ENCODE measurements at places on chromosomes 2 and 18.

- no peak for DNase-seq
Observed at GRCh38 chr18:59906203-59906602, 6.4 kb downstream of the PMAIP1 start.

- no peak for DNase-seq
Observed at GRCh38 chr2:64982932-64983331, 6.3 kb upstream of the SLC1A4 start.

DNA sequence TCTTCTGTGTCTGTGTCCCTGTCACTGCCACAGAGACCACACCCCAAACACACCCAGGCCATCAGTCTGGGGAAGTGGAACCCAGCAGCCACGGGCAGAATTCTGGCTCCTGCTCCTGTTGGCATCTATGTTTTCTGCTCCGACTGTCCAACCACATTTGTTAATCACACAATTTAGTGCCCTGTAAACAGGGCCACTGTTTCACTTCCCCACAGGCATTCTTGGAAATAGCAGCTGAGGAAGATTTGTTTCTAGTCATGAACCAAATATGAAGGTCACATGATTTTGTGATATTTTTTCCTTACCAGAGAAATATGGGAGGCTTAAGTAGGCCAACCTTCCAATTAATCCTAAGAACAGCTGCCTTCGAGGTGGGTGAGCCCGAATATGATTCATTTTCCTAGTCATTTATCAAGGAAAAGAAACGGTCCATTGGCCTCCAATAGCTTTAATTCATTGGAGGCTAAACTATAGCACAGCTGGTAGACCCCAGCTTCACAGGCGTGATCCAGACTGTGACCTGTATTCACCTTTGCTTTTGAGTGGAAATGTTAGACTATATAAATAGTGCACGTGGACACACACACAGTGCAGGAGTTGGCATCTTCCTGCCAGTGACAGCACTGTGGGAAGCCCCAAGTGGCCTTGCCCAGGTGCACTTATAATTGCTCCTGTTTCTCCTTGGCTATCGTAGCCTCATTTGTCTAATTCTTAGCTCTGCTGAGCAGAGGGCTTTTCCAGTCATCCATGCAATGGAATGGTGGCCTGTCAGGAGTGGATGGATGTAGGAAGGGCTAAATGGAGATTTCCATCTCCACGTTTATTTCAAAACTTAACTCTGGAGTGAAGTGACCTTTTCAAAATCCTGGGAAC, 267.9 kb downstream of the LPIN1 start:
- no peak for DNase-seq

GRCh38 chr2:122643725-122644329, 888.4 kb downstream of the TSN start:
- no peak for DNase-seq

GRCh38 chr18:990197-990596, 85.5 kb downstream of the ADCYAP1 start:
- DNase-seq, result no peak

- no peak for DNase-seq
Observed at GRCh38 chr2:177545981-177546585, 153.5 kb downstream of the AGPS start.

DNA sequence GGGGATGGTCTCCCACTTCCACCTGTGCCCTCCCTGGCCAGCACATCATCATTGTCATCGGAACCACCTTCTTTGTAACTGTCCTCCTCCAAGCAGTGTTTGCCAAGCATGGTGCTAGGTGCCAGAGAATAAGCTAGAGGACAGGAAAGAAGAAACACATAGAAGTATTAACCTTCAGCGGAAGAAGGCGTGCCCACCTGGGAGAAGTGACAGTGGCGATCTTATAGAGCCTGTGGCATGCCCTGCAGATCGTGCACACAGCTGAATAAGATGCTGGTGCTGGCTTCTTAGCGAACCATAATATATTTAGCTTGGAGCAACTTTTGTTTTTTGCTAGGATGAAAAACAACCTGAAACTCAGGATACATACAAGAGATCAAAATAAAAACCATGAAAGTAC, 148.0 kb downstream of the FAM210A start:
- DNase-seq, result no peak

DNA sequence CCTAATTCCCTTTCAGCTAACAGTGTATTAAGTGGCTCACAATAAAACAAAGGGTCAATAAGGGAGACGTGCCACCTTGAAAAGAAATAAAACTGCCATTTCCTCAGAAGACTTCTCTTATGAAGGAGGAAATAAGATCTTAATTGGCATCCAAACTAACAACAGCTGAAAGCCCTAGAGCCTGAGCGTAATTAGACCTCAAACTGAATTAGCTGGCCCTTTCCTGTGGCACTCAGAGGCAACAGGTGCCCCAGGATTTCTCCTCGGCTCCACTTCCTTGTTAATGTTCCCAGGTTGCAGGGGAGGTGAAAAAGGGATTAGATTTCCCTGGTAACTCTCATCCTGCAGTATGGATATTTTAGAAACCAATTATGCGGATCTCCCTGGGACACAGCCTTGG, 804.3 kb downstream of the DCDC2C start:
- no peak for DNase-seq

- DNase-seq, result no peak
Observed at GRCh38 chr2:603427-603826, 73.8 kb downstream of the TMEM18 start.

GRCh38 chr2:236298924-236299475, 34.8 kb upstream of the ASB18 start:
- no peak for DNase-seq

GRCh38 chr18:39607034-39607433, 2041.4 kb upstream of the CELF4 start:
- DNase-seq, result no peak

- DNase-seq, result no peak
Observed at GRCh38 chr2:240214790-240215675, 74.6 kb upstream of the OTOS start.

GRCh38 chr2:71130152-71130904, at the start of the genes MCEE and MPHOSPH10:
Gene MCEE, minus strand, starts transcription at chr2:71130229. Its CDS starts 10 bp downstream, at chr2:71130219.
Gene MPHOSPH10, plus strand, starts transcription at chr2:71130634. Its CDS starts 32 bp downstream, at chr2:71130666.
- peak; percentile 95 for DNase-seq

DNA sequence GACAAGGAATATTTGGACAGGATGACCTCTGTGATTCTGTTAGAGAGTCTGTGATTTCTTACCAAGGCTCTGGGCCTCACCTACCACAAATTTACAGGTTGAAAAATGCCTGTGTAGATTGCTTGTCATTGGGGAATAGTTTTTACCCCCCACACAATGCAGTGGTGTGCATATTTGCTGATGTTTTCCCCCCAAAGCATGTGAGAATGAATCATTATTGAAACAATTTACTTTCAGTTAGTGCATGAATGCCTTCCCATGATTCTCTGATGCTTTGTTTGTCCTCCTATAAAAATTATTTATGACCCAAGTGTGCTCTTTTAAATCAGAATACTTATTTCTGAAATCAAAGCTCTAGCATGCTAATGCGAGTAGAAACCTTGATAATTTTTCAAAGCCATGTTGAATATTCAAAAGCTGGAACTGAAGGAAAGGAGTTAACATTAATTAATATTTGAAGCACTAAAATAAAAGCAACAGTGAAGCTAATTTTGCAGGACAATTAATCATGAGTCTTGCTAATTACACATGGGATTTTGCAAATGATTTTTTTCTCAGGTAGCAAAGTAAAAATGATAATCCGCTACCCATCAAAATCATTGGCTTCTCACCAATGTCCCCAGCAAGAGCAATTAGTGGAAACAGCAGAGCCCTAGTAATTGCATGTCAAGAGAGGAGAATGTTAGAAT, 361.2 kb upstream of the HNRNPA3 start:
- no peak for DNase-seq

DNA sequence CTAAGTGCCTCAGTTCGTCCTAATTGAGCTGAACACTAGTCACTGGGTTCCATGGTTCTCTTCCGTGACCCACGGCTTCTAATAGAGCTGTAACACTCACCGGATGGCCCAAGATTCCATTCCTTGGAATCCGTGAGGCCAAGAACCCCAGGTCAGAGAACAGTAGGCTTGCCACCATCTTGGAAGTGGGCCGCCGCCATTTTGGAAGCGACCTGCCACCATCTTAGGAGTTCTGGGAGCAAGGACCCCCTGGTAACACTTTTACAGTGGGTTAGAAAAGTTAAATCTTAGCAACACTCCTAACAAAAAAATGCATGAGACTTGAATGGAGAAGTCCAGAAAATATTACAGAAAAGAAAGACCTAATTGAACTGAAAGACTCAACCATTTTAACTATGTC, 84.5 kb downstream of the TMEM18 start:
- DNase-seq, result no peak

DNA sequence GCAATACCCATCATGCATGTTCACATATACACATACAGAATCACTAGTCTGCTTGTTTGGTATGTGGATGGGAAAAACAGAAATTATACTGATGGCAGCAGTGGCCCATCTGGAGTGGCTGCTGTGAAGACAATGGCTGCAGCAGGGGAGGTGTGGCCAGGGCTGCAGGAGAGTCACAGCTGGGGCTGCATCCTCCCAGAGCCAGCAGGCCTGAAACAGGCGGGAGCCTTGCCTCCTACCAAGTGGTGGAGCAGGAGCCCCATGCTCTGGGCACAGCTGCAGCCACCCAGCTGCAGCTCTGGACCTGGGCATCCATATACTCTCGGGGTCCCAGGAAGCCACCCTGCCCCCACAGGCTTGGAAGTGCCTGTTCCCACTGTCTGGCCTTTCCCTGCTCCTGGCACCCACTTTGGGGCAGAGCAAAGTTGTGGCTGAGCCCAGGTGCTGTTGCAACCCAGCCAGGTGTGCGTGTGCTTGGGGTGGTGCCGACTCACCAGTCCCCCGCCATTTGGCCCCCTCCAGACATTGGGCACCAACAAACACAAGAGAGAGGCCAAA, 136.6 kb downstream of the SPAG16 start:
- no peak for DNase-seq

DNA sequence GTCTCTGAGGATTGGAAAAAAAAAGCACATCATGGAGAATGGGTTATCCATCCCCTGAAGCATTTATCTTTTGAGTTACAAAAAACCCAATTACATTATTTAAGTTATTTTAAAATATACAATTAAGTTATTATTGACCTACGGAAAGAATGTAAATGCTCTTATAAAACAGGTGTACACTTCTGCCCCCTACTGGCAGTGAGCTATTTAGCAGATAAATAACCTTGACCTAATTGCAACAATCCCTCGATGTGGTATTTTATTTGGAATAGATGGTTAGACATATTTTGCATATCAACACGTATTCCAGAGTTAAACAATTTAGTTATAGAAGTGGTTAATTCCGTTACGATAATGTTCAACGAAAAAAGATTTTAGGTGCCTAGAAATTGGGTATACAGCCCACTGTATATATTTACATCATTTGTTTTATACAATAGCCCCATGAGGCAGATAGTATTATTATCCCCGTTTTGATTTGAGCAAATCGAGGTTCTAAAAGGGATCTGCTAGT, 9.1 kb upstream of the DAW1 start:
- DNase-seq, result no peak

DNA sequence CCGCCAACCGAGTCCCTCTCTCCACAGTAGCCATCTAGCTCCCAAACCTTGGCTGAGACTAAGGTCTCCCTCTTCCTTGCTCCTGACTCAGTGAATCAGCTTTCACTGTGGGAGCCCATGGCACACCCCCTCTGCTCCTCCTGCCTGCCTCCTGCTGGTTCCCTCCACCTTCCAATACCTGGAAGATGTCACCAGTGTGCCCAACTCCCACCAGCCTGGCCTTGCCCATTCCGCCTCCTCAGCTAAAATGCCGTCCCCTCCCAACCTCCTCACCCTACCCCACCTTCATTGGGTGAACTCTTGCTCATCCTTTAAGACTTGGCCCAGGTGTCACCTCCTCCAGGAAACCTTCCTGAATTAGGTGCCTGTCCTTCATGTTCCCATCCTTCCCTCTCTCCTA, 129.9 kb upstream of the SMAD2 start:
- DNase-seq, result no peak

GRCh38 chr2:136653861-136654260, 111.5 kb upstream of the THSD7B start:
- no peak for DNase-seq

- DNase-seq, result no peak
Observed at GRCh38 chr18:11034884-11035283, 114.5 kb downstream of the PIEZO2 start.

DNA sequence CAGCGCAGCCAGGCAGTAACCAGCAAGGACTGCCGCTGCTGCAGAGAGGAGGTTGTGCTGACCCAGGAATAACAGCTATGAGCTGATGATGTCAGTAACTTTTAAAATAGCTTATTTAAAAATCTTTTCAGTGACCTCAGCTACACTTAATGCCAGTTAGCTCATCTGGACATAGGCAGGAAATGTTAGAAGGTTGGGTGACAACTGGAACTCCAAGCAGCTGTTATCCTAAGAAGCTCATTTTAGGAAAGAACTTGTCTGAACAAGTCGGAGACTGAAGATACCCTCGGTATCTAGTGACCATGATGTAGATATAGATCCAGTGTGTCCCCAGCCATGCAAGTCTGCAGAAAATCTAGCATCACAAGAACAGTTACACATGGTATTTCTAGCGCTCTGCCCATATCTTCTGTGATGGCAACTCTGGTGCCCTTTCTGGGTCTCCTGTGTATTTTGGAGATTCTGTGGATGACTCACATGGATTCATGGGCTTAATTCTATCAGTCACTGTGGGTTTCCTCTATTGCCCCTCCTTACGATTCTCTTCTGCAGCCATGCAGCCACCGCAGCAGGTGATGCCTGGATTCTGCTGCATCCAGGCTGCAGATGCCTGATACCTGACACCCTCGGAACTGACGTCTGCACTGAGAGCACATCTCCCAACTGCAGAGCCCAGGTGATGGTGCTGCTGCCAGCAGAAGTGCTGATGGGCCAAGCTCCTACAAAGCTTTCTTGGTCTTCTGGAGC, 19.8 kb upstream of the PLEK start:
- no peak for DNase-seq

GRCh38 chr2:152033011-152033925, 65.6 kb downstream of the CACNB4 start:
- no peak for DNase-seq

DNA sequence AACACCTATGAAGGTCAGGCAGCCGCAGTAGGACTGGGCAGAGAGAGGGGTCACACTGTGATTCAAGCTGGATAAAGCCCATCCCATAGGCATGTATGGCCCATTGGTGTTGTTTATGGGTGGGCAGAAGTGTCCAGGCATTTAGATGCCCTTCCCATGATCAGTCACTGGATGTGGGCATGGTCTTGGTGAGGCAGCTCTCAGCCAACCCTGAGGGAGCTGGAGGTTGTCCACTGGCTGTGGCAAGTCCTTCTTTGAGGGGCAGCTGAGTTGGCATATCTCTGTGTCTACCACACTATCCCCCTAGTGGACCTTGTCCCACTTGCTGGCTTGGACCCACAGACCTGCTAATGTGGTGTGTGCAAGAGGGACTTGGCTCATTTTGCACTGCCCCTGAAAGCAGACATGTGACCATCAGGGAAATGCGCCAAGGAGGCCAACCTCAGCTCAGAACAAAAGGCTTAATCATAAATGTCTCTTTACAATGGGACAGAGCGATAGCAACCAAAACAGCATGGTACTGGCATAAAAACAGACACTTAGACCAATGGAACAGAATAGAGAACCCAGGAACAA, 82.0 kb downstream of the TMEM17 start:
- DNase-seq, result no peak

- DNase-seq, result no peak
Observed at GRCh38 chr2:239396881-239397681, 3.7 kb downstream of the HDAC4 start.

- DNase-seq, result no peak
Observed at GRCh38 chr2:60547841-60548240, 5.6 kb downstream of the BCL11A start.
